Activated T-helper 1 cell treated with anti-CD3 and anti-CD28 coated beads, Interleukin-12 subunit alpha, Interleukin-12 subunit beta, Interleukin-2, Interleukin-4 antibody, amounts not matched to agents 30 ng/mL and 10 ng/mL and 1 ng/mL, durations not matched to agents 14 hours and 24 hours and 36 hours (primary cell): ENCODE measurements at places on chromosomes 2 and 18. TPM values are rescaled to one million over a fixed set of nuclear protein-coding genes. Genes with fewer than 3 reads are reported as not detected.
A peak's percentile ranks its signal among the peaks of the same experiment; 100 is the strongest.

The LCT gene
- total RNA-seq: 0.41 and 0.42 TPM in 2 replicates

The UNC80 gene
- total RNA-seq: not detected in 2 replicates

The GKN1 gene
- total RNA-seq: not detected in 2 replicates

The NOSTRIN gene
- not detected in 2 replicates for total RNA-seq

GRCh38 chr2:232231554-232231953 lies 147.0 kb upstream of the ALPP start:
- no peaks in the 10 kb centered on the region for H3K36me3 ChIP-seq
- no peaks in the 10 kb centered on the region for H3K27me3 ChIP-seq
- no peak overlapping the region for H3K27ac ChIP-seq
- peaks cover 20% of the 10 kb centered on the region for H3K4me1 ChIP-seq

DNA sequence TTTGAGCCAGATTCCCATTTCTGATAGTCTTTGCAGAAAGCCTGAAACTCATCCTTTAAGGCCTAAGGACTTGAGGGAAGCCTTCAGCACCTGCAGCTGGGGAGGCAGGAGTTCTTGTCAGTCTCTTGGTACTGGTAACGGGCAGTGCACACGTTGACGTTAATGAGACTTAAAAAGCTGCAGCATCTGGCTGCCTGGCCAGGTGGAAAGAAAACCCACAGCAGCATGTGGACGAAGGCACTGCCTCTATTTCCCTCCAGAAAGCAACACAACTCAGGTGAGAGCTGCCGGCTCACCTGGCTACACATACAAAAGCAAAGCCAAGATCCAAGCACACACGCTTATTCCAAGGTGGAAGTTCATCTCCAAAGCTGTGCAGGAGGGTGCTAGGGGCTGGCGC lies 178.8 kb downstream of the ANAPC1 start:
- H3K4me1 ChIP-seq: peaks cover 93% of the 10 kb centered on the region
- peak overlapping the region; percentile 62 for H3K4me3 ChIP-seq
- no peak for DNase-seq
- no peaks in the 10 kb centered on the region for H3K27me3 ChIP-seq

DNA sequence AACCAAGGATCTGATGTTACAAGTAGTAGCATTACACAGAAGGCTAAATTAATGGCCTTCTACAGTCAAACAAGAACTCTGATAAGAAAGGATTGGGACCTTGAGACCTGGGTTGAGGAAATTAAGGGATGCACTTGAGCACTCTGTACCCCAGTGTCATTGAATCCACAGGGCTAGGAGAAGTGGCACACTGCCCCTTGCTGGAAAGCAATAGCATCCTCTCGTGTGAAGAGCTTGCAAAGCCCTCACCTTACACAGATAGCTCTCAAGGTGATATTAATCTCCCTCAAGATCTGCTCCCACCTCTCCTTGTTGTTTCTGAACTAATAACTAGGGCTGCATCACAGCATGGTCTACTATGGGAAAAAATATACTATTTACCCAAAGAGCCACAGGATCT lies 26.5 kb upstream of the CHST9 start:
- no peak for DNase-seq
- no peaks in the 10 kb centered on the region for H3K27me3 ChIP-seq
- no peak overlapping the region for H3K4me3 ChIP-seq
- no peaks in the 10 kb centered on the region for H3K36me3 ChIP-seq
- H3K4me1 ChIP-seq: no peaks in the 10 kb centered on the region

GRCh38 chr18:63457977-63458376 lies 18.8 kb upstream of the SERPINB5 start:
- H3K27me3 ChIP-seq: peaks cover 23% of the 10 kb centered on the region
- no peak overlapping the region for H3K27ac ChIP-seq
- no peak for DNase-seq
- H3K36me3 ChIP-seq: no peaks in the 10 kb centered on the region
- H3K4me1 ChIP-seq: no peaks in the 10 kb centered on the region

DNA sequence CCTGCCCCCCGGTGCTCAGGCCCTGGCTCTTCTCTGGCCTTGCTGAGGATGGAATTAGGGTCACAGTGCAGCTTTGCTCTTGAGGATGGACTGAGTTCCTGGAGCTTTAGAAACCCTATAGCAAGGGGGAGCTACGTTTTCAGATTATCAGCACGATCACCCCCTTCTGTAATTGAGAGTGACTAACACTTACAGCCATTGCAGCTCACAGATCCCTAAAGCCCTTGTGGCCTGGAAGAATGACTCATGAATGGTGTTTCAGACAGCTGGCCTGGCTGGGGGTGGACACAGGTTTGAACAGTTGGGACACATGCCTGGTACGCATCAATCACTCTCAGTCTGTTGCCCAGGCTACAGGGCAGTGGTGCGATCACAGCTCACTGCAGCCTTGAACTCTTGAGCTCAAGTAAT lies 79.7 kb upstream of the IGFBP5 start:
- no peaks in the 10 kb centered on the region for H3K36me3 ChIP-seq
- H3K4me3 ChIP-seq: no peak overlapping the region

- H3K36me3 ChIP-seq: no peaks in the 10 kb centered on the region
- H3K4me1 ChIP-seq: no peaks in the 10 kb centered on the region
- H3K27ac ChIP-seq: no peak overlapping the region
- no peak overlapping the region for H3K4me3 ChIP-seq
- H3K27me3 ChIP-seq: peaks cover 4% of the 10 kb centered on the region
- DNase-seq: no peak
Measured at GRCh38 chr18:12278215-12278671, 24.1 kb downstream of the CIDEA start.

GRCh38 chr2:103959174-103960128 lies 894.5 kb upstream of the POU3F3 start:
- H3K36me3 ChIP-seq: no peaks in the 10 kb centered on the region
- H3K27ac ChIP-seq: no peak overlapping the region
- no peaks in the 10 kb centered on the region for H3K4me1 ChIP-seq
- no peak for DNase-seq
- no peaks in the 10 kb centered on the region for H3K27me3 ChIP-seq

DNA sequence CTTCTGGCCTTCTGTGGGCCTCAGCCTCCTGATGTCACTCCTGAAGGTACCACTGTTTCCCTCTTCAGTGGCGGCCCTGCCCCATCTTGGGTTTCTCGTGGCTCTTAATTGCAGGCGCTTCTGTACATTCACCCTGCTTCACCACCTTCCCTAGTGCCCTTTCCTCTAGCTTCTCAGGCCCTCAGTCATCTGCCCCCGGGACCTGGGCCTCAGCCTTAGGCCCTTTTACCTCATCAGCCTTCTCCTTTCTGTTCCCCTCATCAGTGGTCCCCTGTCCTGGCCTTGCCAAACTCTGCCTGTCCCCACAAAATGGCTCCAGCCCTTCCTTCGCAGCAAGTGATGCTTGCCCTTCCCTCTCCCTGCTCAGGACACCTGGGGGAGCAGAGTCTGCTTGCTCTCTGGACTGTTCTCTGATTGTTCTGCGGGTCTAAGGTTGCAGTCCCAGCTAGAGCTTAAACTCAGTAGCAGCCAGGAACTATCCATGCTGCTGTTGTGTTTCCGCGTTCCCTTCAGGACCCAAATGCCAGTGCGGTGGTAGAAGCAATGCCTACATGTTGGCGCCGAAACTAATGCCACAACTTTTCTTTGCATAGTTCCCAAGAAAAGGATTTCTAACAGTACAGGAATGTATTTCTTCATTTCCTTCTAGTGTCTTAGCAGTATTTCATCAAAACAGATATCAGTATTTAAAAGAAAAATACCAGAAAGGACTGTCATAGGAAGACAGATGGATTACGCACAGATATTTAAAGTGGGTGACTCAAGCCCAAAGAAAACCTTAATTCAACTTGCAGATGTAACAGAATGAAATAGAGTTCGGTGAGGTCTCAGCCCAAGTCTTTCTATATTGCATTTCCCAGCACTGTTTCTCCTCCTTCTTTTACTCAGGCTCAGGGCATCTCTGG lies 7.5 kb downstream of the ASB1 start:
- no peak for DNase-seq
- peaks cover 56% of the 10 kb centered on the region for H3K36me3 ChIP-seq
- H3K4me1 ChIP-seq: peaks cover 25% of the 10 kb centered on the region
- H3K27me3 ChIP-seq: no peaks in the 10 kb centered on the region
- H3K27ac ChIP-seq: no peak overlapping the region

- no peak overlapping the region for H3K4me3 ChIP-seq
- H3K4me1 ChIP-seq: no peaks in the 10 kb centered on the region
- no peak overlapping the region for H3K27ac ChIP-seq
- no peaks in the 10 kb centered on the region for H3K36me3 ChIP-seq
- peaks cover 5% of the 10 kb centered on the region for H3K27me3 ChIP-seq
Measured at GRCh38 chr2:227739351-227739750, 6.3 kb upstream of the SCYGR8 start.

DNA sequence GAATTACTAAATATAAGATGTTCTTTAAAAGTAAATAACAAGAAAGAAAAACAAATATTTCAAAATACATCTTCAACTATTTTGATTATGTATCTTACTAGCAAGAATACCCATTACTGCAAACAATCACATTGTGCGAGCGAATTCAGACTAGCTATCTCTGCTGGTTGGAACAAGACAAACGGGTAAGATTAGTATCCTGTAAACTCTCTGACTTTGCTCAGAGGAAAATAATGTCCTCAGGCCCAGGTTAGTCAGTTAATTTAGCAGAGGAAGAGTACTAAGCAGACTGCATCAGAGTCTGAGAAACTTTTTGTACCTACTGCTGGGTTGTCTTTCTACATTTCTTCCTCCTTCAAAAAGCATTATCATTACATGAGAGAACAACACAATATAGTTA lies 50.4 kb upstream of the MCM6 start:
- H3K36me3 ChIP-seq: peaks cover 48% of the 10 kb centered on the region
- H3K27ac ChIP-seq: no peak overlapping the region
- no peaks in the 10 kb centered on the region for H3K27me3 ChIP-seq

DNA sequence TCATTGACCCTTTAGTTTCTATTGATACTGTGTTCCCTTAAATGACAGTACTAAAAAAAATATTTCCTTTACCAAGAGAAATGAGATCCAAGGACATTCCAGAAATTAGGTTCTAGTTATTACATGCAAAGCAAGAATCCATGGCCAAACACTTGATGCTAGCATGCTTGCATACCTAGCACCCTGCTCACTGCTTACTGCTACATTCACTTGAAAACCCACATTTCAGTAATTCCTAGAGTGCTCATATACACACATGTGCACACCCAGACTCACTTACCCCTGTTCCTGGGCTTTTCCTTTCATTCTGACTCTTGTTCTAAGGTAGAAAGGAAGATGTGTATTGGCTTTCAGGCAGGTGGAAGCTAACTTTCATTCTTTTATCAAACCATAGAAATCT lies 395.9 kb downstream of the THSD7B start:
- no peaks in the 10 kb centered on the region for H3K4me1 ChIP-seq
- no peak overlapping the region for H3K27ac ChIP-seq
- H3K27me3 ChIP-seq: no peaks in the 10 kb centered on the region
- no peak overlapping the region for H3K4me3 ChIP-seq
- H3K36me3 ChIP-seq: no peaks in the 10 kb centered on the region

- peaks cover 6% of the 10 kb centered on the region for H3K4me1 ChIP-seq
- H3K27me3 ChIP-seq: no peaks in the 10 kb centered on the region
- H3K27ac ChIP-seq: peak overlapping the region; percentile 70
- H3K4me3 ChIP-seq: peak overlapping the region; percentile 55
- H3K36me3 ChIP-seq: no peaks in the 10 kb centered on the region
Measured at GRCh38 chr18:5457462-5457957, 86.3 kb downstream of the EPB41L3 start.

DNA sequence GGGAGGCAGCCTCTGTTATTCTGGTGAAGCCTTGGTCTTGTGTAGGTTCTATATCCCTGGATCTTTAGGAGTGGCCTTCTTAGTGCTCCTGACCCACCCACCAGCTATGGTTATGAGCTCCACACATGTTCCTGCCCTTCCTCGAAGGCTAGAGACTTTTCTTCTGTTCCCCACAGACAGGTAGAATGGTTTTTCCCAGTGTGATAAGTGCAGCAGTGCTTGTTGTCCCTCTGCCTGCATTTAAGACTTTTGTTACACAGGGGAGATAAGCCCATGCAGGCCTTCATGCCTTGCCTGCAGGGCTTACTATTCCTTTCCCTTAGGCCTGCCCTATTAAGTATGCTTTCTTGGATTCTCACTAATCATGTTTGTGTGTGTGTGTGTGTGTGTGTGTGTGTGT lies 48.4 kb upstream of the DSC1 start:
- no peaks in the 10 kb centered on the region for H3K36me3 ChIP-seq
- H3K27me3 ChIP-seq: no peaks in the 10 kb centered on the region
- H3K4me3 ChIP-seq: no peak overlapping the region
- no peak overlapping the region for H3K27ac ChIP-seq
- no peak for DNase-seq
